ENCODE measurements at places on chromosomes 7 and 10.

DNA sequence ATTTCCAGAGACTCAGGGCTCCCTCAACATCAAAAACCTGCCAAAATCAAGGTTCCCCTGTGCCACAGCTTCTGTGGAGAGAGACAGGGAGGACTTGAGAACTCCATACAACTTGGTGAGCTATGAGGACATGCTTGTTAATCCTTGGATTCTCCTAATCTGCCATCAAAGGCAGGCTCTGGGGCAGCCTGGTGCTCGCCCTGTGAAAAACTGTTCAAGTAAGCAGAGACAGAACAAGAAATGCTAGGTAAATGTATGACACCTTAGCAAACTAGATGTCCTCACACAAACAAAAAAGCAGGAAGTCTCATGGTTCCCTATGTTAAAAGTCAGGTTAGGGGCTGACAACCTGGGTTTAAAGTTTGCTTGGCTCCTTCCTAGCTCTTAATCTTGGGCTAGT, 73.6 kb downstream of the ANK3 start:
- no peak for DNase-seq

DNA sequence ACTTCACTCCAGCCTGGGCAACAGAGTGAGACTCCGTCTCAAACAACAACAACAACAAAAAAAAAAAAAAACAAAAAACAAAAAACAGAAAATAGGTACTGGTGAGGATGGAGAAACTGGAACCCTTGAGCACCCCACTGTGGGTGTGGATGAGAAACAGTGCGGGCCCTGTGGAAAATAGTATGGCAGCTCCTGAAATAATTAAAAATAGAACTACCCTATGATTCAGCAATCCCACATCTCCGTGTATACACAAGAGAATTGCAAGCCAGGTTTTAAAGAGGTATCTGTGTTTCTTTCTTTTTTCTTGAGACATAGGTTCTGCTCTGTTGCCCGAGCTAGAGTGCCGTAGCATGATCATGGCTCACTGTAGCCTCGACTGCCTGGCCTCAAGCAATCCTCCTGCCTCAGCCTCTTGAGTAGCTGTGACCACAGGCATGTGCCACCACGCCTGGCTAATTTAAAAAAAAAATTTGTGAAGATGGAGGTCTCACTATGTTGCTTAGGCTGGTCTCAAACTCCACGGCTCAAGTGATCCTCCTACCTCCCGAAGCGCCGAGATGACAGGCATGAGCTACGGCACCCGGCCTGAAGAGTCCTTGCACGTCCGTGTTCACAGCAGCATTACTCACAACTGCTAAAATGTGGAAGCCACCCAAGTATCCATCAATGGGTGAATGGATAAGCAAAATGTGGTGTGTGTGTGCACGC, 39.5 kb downstream of the EBF3 start:
- DNase-seq, result no peak

DNA sequence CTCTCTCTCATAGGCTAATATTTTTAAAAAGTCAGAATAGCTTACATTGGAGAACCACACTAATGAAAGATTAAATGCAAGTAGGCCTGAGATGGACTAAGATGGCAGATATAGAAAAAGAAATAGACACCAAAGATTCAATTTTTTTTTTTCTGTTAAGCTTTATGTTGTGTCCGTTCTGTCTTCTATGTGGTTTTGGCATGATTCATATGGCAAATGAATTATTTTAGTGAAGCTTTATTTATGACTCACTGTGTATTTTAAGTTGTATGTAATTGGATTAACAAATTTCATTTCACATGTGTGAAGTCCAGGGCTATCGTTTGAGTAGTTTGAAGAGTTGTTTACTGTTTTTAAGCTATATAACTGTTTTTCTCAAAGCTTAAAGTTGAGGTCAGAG, 214.8 kb downstream of the CAMK1D start:
- DNase-seq, result no peak

- DNase-seq, result no peak
Measured at GRCh38 chr7:33590916-33591315, 314.4 kb upstream of the BMPER start.

- DNase-seq, result no peak
Measured at GRCh38 chr7:37363536-37364491, 84.8 kb downstream of the ELMO1 start.

DNA sequence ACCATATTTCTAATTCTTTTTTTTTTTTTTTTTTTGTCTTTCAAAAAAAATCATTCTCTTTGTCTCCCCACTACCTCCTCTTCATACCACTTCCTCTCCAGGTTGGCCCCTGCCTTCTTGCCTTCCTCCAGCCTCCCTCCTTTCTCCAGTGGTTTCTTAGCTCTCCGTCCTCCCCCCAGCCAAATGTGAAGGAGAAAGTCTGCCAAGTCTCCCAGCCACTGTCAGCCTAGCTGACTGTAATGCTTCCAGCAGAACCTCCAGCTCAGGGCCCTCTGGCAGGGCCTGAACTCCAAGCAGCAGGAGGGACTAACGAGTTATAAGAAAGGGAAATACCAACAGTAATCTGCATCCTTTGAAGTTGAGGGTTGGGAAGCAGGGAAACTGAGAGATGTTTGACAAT, 35.5 kb upstream of the BICC1 start:
- no peak for DNase-seq

- DNase-seq, result no peak
Measured at GRCh38 chr7:11951909-11952308, 119.9 kb upstream of the THSD7A start.

DNA sequence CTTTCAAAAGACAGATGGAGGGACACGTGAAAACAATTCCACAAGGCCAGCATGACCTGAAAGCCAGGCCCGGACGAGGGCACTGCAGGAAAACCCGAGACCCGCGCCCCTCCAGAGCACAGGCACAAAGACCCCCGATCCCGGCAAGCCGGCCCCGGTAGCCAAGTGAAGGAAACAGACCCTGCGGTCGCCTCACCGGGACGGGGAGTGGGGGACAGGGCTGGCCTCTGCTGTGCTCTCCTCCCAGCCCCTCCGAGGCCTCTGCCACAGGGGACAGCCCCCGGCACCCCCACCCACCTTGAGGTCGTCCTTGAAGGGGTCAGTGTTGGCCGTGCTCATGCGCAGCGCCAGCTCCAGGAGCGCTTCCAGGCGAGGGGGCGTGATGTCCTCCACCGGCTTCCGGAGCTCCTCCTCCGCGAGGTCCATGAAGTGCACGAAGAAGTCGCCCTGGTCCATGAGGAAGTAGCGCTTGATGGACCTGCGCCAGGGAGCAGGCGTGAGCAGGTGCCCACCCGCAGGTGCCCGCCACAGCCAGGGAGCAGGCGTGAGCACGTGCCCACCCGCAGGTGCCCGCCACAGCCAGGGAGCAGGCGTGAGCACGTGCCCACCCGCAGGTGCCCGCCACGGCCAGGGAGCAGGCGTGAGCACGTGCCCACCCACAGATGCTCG, 11.3 kb upstream of the ADAM8 start:
- DNase-seq, result no peak

DNA sequence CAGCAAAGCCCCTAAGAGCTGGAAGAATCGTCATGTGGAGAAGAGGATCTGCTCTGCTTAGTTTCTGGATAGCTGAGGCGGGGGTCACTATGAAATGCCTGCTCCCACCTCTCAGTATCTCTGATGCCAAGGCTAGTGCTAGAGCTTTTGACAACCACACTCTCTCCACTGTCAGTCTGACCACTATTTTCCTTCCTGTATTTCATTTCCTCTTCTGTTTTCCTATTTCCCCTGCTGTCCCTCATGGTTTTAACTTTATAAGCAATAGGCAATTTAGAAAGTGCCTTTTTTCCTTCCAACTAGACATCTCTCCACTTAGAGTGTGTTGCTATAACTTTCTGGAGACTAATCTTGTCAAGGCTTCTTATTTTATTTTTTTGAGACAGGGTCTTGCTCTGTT, 23.6 kb downstream of the C7orf57 start:
- no peak for DNase-seq

- DNase-seq, result no peak
Measured at GRCh38 chr10:14244147-14244546, 86.6 kb downstream of the FRMD4A start.

- no peak for DNase-seq
Measured at GRCh38 chr7:44134943-44135628, 6.0 kb downstream of the MYL7 start.

- peak; percentile 1 for DNase-seq
Measured at GRCh38 chr10:75926763-75927162, 495.3 kb downstream of the LRMDA start.

DNA sequence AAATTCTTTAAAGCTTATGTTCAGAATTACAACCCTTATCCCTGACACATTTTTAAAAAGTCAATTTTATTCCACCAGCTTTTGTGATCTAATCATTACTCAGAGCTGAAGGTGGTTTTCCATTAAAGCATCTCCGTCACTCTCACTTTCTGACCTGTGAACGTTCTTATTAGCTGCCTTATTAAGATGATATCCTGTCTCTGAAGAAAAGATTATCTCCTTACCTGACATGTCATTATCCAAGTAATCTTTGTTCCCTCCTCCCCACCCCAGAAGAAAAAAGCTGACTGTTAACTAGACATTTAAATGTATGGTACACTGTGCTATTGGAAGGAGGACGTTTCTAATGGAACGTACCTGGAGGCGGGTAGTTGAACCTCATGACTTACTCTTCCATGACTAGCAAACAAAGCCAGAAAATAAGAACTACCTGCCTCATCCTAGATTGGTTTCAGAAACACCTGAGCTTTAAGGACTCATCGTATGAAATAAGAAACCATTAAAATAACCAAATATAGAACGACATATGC, 708.7 kb downstream of the PARD3 start:
- DNase-seq, result no peak

GRCh38 chr10:5942001-5942400, 35.3 kb downstream of the IL15RA start:
- DNase-seq, result no peak

DNA sequence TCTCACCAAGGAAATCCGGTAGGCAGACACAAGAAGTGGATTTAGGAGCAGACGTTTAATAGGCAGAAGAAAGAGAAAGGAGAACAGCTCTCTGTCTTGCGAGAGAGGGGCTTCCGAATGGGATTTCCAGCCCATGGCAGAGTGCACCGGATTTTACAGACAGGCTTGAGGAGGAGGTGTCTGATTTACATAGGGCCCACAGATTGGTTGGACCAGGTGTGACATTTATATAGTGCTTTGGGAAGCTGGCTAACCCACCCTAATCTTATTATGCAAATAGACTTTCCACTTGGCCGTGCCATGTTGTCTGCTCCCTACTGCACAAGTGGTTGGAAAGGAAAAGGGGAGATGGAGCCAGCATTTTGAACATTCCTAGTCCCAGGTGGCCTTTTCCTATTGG, 57.8 kb downstream of the ANKMY2 start:
- DNase-seq, result no peak

GRCh38 chr10:50528206-50528605, 95.5 kb downstream of the SGMS1 start:
- no peak for DNase-seq

GRCh38 chr10:112835944-112836451, 114.0 kb upstream of the TCF7L2 start:
- DNase-seq, result no peak

- DNase-seq, result no peak
Measured at GRCh38 chr7:65925040-65925439, 52.2 kb downstream of the VKORC1L1 start.

- DNase-seq, result no peak
Measured at GRCh38 chr7:38169847-38170246, 8.2 kb upstream of the STARD3NL start.

- DNase-seq, result no peak
Measured at GRCh38 chr7:94417901-94418300, 23.2 kb downstream of the COL1A2 start.

DNA sequence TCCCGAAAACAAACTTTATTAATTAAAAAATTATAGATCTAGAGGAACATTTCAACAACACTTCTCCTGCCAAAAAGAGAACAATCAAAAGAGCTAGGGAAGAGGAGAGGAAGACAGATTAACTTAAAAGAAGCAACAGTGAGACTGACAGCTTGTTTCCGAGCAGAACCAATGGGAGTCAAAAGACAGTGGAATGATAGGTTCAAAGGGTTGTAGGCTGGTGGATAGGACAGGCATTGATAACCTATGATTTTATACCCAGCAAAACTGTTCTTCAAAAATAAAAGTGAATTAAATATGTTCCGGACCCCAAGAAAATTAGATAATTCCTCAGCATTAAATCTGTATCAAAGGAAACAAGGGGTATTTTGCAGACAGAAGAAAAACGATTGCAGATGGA, 207.6 kb downstream of the MAD1L1 start:
- DNase-seq, result no peak

- DNase-seq, result no peak
Measured at GRCh38 chr10:14602807-14603533, 171.7 kb downstream of the FAM107B start.

DNA sequence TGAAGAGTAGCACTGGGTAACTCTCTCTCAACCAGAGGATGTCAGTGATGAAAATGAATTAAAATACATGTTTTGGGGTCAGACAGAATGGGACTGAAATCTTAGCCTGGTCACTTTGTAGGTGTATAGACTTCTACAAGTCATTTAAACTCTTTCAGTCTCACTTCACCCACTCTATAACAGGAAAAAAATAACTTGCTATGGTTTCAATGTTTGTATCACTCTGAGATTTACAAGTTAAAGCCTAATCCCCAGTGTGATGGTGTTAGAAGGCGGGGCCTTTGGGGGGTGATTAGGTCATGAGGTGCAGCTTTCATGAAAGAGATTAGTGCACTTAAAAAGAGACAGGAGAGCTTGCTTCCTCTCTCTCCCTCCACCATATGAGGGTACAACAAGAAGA, 134.8 kb downstream of the INHBA start:
- DNase-seq, result no peak

DNA sequence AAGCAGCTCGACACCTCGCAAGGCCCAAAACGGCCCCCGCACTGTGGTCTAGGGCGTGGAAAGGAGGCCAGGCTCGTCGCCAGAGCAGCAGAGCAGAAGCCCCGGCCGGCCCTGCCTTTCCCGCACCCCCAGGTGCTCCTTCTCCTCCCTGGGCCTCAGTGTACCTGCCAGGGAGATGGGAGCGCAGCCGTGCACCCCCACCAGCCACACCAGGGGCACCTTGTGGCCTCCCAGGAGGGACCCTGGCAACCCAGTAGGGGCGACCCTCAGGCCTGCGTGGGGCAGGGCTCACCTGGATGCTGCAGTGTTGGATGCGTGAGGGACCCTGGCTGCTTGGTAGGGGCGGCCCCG, 9.5 kb downstream of the PDGFA start:
- DNase-seq, result no peak

DNA sequence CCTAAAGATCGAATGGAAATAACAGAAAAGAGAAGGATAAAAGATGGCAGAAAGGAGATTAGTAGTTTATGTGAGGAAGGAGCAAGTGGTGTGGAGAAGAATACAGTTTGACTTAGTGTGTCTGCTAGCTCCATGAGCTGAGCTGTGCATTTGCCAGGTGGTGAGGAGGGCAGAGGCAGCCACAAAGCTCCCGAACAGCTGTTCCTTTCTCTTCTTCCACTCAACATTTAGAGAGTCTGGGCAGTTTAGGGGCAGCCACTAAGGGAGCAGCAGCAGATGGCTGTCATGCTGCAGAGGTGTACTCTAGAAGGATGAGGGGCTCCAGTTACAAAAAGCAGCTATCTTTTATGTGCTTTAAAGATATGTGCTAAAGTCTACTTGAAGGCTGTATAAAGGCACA, 674.4 kb downstream of the GRM8 start:
- no peak for DNase-seq

DNA sequence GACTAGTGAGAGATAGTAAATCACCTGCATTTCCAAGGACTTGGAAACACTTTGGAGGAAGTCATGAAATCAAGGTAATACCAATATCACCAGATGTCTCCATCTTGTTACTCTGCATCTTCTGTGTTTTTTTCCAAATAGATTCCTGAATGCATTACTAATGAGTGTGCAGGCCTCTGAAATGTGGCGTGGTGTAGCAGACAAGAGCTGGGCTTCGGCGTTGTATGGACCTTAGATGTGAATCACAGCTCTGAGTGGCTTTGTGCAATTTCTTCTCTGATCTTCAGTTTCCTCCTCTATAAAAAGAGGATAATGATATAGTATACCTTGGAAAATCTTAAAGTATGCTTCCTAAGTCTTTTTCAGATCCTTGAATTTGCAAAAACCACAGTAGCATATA, 9.6 kb upstream of the MYPN start:
- no peak for DNase-seq
